ENCODE measurements at places on chromosomes 7 and 10.

DNA sequence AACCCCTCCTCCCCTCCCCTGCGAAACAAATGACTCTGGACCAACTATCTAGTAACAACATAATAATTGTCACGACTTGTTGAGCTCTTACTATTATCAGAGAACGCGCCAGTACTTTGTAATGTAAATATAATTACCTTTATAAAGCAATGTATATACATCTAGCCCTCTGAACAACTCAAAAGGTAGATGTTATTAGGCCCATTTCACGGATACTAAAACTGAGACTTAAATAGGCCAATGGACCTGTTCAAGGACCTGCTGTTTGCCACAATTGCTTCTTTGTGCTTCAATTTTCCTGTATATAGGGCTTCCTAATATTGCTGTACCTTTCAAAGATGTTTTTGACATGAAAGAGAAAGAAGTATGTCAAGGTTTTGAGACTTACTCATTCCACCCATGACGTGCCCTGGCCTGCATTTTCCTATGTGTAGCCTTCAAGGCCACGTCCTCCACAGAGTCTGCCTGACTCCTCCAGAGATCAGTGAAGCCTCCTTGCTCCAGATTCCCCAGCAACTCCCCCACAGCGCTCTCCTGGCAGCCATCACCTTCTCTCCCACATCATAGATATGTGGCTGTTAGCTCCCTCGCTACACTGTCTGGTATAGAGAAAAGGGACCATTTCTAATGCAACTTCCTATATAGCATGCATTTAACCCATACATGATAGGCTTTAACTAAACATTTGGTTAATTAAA is 156.6 kb downstream of the SKIDA1 start:
- no peak for DNase-seq

- no peak for DNase-seq
Measured at GRCh38 chr7:128145191-128145590, 95.9 kb upstream of the LEP start.

GRCh38 chr7:8434290-8435002 is 1.0 kb downstream of the NXPH1 start:
- no peak for DNase-seq

- DNase-seq, result peak; percentile 27
Measured at GRCh38 chr7:22663357-22663718, 63.7 kb upstream of the IL6 start.

- DNase-seq, result no peak
Measured at GRCh38 chr10:130456616-130457015, 320.4 kb downstream of the GLRX3 start.

DNA sequence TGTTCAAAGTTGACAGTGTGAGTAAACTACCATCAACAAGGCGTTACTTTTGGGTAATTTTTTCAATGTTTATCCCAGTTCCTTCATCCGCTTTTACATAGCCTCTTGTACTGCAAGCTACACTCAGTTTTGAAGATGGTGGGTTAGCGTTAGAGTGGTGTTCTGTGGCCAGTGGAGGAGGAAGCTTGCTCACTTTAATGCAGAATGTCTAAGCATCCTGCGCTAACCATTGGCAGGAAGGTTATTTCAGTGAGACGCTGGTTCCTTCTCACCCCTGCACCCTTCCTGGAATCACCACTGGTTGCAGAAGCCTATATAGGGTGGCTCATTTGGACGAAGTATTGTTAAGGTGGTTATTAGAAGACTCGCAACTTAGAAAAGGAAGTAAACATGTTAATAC is 159.1 kb downstream of the CELF2 start:
- DNase-seq, result no peak

GRCh38 chr7:158995514-158995913 is 139.2 kb downstream of the DYNC2I1 start:
- DNase-seq, result no peak

GRCh38 chr7:38819463-38819862 is 89.5 kb downstream of the VPS41 start:
- DNase-seq, result no peak

GRCh38 chr10:17479015-17479615 is 24.7 kb upstream of the ST8SIA6 start:
- DNase-seq, result no peak

GRCh38 chr7:27897001-27897400 is 157.0 kb downstream of the TAX1BP1 start:
- DNase-seq, result no peak

DNA sequence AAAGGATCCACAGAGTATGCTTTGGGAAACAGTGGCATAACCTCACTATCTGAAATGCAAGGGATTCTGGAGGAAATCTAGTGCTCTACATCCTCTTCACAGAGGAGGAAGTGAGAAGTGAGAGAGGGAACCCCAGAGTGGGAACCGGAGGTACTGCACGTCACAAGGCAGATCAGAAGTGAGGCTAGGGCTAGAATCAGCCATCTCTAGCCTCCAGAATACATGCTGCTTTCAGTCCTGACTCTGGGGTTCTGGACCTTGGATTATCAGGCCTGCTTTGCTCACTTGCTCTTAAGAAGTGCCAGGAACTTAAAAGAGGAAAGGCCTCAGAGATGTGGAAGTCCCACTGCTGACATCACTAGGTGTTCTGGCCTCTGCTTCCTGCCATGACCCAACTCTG is 25.7 kb downstream of the ZNF503 start:
- DNase-seq, result no peak

GRCh38 chr10:48801001-48801421 is 116.3 kb downstream of the WDFY4 start:
- peak; percentile 54 for DNase-seq

DNA sequence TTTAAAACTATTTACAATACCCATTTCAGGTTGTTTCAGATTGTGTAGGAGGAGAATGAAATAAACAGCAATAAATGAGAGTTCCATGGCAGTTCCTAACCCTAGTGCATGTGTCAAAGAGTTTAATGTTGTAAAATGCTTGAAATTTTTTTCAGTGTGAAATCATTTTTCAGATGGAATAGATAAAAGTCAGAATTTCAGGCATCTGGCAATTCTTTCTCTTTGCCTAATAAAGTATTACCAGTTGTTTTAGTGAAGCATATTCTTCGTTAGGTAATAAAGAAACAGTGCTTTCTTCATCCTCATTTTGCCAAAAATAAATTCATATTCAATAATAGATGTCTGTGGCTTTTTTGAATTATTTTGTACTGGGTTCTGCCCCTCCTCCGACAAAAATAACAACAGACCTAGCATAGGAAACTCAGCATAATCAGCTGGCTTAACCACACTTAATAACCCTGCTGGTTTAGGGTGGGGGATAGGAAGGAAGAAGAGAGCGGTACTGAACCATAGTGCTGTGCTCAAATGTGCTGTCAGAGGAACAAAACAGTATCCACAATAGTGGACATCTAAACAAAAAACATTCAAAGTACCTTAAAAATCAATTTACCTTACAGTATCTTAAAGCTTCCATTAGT is 39.1 kb downstream of the MINDY3 start:
- no peak for DNase-seq

GRCh38 chr10:119299531-119299930 is 92.2 kb downstream of the GRK5 start:
- DNase-seq, result no peak

DNA sequence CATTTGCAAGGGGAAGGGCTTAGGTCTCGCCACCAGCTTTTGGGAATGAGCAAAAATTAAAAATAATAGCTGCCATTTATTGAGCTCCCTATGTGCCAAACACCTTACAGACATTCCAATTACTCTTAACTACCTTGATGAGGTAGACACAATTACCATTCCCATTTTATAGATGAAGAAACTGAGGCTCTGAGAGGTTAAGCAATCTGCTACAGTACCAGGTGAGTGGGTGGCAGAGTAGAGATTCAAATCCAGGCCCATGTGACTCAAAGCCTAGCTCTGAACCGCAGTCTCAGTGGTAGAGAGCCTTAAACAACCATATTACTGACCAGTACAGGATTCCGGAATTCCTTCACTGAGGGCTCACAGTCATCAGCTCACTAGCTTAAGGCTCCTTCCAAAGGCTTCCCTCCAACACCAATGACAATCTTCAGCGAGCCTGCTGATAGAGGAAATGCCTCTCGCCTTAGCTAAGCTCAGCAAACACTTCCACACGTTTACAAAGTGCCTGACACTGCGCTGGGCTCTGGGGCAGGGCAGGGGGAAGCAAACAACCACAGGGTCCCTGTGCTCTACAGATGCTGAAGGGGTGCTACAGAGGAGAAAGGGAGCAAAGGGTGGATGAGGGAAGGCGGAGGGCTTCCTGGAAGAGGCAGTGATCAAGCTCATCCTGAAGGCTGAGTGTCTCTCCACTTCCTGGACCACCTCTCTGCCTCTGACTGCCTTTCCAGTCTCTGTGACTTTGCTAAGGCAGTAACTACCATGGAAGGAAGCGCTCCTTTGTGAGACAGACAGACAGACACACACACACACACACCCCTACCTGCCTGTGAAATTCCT is 7.4 kb downstream of the LRRC20 start:
- no peak for DNase-seq

DNA sequence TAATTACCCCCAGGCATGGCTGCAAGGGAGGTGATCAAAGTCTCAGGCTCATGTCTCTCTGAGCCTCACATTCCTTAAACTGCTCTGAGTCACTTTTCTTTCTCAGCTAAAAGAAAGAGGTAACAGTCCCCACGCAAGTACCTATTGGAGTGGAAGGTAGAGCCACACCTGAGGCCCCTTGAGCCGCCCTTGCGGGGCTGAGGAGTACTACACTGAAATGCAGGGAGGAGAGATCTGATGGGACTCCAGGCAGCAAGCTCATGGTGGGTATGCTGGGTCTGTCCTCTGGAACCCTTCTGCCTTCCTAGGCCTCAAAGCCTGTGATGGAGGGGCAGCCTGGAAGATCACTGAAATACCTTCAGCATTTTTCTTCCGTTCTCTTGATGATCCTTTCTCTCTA is 960.0 kb downstream of the DNAJB9 start:
- no peak for DNase-seq

DNA sequence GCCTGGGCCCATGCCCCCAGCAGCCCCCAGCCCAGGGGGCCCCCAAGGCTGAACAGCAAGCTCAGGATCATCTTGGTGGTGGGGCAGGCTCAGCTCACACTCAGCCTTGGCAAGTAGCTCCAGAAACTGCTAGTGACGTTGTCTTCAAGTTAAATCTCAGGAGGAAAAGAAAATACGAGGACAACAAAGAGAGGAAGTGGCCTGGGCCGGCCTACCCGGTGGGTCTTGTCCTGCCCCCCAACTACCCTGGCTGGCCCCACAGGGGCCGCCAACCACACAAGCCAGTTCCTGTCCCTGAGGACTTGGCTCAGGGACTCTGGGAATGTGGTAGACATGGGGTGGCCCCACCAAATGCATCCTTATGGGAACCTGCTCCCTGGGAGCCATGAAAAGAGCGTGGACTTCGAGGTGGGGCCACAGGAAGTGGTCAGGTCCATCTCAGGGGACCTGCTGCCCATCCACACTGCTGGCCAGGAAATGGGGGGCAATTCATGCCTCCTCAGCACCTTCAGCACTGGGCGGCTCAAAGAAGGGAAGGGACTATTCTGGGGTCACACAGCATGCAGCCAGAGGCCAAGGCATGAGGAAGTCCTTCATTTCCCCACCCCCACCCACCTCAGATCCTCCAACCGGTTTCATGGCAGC is at the start of gene MMRN2:
Gene MMRN2 (minus strand): TSS at position 145 of the 645 bp plus-strand sequence. CDS start 74 bp downstream, at position 71.
- DNase-seq, result no peak

DNA sequence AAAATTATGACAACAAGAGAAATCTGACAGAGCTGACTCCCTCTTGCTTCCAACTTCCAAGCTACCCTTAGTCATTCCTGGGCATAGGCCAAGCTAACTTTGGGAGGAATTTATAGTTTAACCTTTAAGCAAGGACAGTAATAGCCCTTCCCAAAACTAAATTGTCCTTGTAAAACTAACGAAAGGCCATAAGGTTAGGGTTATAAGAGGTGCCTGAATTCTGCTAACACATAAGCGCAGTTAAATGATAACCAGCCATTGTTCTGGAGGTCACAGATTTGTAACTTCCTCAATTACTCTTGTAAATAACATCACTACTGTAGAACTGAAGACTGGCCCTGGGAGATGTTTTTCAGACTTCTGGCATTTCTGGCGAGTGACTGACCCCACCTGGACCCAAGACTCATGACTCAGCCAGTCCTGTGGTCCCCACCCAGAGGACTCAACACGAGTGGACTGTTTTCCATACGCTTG is 481.2 kb downstream of the KCNMA1 start:
- no peak for DNase-seq

DNA sequence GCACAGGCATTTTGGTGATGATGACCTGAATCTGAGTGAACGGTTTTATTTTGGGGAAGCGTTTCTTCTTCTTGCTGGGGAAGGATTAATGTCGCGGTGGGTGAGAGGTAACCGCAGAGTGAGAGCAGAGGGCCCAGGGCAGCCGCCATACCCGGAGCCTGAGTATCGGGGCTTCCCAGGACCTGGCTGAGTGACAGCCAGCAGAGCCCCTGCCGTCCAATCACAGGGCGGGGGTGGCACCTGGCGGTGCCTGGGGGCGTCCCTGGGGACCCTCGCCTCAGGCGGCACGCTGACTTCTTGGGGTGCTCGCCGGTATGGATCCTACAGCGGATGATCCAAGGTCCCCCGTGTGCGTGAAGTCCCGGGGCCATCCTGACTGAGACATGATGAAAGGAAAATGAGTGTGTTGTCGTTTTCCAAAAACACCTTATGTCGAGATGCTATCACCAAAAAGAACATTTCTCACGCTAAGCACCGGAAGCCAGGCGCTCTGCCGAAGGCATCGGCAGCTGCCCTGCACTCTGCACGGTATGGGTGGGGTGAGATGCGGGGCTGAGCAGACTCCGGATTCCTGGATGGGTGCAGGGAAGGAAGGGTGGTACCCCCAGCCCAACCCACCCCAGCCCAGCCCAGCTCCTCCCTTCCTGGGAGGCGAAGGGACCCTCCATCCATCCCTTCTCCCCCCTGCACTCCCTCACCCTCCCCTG is 227.9 kb upstream of the SHH start:
- no peak for DNase-seq

DNA sequence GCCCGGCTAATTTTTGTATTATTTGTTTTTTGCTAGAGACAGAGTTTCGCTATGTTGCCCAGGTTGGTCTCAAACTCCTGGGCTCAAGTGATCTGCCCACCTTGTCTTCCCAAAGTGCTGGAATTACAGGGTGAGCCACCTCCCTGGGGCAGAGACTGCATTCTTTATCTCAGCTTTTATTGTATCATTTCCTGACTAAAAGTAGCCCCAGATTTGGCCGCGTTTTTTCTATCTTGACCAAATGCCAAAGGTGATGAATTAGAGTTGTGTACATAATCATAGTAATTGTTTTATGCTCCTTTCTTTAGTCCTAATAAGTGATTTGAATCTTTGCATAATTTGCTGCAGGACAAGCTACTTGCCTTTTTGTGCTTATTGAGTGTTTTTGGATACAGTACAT is 3.1 kb upstream of the SMNDC1 start:
- no peak for DNase-seq

Data from muscle of back (tissue), 13 donors.